ENCODE measurements at places on chromosomes 2 and 18.

DNA sequence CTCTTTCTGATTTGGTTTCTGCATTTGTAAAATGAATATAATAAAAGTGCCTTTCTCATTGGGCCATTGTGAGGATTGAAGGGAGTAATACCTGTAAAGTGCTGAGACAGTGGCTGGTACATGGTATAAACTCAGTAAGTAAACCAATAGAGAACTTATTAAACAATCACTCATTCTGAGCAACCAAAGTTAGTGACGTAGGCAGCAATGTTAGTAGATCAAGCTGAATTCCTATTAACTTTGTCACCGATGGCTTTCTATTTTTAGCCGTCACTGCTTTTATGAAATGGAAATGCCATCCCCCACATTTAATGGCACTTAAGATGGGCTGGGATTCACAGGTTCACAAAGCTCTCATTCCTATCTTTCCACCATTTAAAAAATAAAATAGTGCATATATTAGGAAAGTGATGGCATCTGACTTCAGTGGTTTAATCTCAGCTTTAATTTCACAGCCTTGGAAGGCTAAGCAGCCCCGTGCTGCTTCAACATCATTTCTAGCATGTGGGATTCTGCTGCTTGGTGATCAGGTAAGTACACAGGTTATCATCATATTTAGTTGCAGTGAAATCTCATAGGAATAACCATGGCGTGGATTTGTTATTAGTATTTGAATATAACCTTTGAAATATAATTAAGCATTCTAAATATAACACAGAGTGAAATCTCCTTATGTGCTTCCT, 17.6 kb upstream of the PPP4R1 start:
- no peak for DNase-seq

DNA sequence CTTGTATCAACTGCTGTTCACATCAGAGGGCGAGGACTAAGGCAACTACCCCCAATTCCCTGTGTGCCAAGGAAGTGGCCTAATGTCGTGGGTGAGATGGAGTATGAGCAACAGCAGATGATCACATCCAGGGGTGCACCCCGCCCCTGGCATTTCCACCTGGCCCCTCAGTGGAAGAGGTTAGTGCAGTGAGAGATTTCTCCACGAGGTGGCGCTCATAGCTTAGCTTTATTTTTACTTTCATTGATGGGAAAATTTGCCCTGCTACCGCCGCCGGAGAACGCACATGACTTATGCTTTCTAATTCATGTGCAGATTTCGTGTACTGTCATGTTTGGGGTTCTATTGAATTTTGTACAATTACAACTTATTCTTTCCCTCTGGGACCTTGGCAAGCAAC, 470.6 kb upstream of the MEX3C start:
- peak; percentile 50 for DNase-seq

- no peak for DNase-seq
These were observed 782 bp downstream of the MTA3 start for GRCh38 chr2:42569116-42569711.

- DNase-seq, result no peak
These were observed 247.0 kb downstream of the KCNH7 start for GRCh38 chr2:162591403-162592083.

DNA sequence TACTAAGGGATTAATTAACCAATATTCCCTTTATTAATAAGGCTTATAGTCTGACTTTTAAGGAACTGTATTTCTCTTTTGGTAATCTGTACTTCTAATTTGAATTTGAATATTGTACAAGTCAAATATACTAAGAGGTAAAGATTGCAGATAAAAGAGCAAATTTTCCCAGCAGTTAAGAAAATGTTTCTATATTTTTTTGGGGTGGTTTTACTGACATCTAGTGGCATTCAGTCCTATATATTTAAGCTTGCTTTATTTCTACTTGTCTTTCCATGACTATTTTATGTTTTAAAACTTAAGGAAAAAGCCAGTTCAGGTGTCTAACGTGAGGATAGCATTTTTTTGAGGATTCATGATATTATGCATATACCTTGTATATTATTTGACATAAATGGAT, 41.6 kb downstream of the TDRD15 start:
- no peak for DNase-seq

- DNase-seq, result no peak
These were observed 5.7 kb upstream of the C2orf80 start for GRCh38 chr2:208195531-208195930.

DNA sequence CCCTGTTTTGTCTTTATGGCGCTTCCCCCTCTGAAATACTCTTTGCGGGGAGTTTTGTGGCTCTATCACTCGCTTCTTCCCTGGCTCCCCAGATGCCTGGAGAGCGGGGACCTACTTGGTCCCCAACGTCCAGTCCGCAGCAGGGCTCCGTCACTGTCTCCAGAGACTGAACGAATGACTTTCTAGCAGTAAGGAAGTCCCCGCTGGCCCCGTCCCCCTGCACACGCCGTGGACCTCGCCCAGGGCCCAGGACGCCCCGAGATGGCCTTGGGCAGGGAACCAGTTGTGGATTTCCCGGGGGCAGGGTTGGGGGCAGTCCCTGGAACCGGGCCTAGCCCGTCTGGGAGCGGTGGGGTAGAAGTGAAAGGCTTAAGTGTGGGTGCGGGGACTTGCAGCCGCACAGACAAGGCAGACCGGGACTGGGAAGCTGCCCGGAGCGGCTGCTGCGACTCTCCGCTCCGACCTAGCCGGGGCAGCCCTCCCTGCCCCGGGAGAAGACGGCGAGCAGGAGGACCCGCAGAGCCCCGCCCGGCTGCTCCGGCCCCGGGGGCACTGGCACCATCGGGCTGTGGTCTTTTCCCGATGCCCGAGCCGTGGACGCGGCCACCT, 821 bp upstream of the EPHA4 start:
- peak; percentile 19 for DNase-seq

- DNase-seq, result no peak
These were observed 133.9 kb downstream of the ARHGAP15 start for GRCh38 chr2:143263066-143263625.

- no peak for DNase-seq
These were observed 117.7 kb upstream of the RAB6C start for GRCh38 chr2:129861666-129862288.

DNA sequence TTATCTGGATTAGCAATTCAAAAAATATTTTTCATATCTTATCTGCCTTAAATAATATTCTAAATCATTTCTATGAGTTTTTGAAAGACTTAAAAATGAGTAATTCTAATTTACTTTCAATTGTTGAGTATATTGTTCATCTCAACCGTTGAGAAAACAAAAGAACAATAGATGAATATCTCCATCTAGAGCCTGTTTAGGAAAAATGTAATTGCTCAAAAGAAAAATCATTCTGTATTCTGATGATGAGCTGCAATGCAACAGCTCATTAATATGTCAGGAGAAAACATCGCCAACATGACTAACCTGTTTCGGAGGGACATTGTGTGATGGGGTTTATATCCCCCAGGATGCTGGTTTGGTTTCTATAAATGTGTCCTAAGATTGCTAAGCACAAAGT, 417.6 kb downstream of the SUCLG1 start:
- DNase-seq, result no peak

DNA sequence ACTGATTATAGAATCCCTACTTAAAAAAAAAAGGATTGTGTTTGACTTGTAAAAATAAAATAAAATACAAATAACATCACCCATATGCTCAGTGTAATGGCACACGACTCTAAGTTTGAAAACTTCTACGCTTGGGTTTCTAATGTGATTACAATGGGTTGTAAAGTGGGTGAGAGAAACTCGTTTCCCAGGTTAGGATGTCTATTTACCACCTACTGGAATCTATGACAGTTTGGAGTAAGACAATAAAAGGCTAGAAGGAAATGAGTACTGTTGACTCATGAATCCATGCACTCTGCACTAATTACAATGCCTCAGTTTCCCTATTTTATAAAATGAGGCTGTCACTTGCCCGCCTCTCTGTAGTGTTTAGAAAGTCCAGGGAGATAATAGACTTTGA, 204.2 kb upstream of the FBXO11 start:
- DNase-seq, result no peak

DNA sequence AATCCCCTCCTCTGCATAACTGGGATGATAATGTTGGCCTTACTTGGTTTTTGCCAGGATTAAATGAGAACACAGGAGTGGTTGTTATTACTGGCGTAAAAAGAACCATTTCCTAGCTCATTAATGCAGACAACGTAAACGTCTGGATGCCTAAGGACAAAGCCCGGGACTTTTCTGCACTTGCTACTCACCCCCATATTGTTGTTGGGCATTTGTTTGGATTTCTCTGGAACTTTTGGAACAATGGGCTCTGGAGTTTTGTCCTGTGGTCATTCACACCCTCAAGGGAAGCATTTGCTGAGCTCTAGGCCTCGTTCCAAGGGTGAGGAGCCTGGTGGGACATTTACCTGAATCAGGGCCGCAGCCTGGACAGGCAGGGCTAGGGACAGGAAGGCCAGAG, 76.0 kb downstream of the HS1BP3 start:
- DNase-seq, result no peak

GRCh38 chr18:70024093-70024492, 76.4 kb upstream of the CD226 start:
- no peak for DNase-seq

DNA sequence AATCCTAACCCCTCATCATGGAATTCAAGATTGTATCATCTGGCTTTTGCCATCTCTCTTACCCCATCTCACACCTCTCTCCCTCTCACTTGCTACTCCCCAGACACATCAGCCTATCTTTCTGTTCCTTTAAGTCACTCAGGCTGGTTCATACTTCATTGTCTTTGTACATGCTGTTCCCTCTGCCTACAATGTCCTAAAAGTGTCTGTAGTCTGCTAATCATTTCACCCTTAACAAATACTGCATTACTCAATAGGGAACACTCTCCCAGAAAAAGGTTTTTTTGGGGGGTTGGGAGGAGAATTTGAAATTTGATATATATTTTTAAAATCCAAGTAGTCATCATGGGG, 146.2 kb upstream of the KLF7 start:
- no peak for DNase-seq

DNA sequence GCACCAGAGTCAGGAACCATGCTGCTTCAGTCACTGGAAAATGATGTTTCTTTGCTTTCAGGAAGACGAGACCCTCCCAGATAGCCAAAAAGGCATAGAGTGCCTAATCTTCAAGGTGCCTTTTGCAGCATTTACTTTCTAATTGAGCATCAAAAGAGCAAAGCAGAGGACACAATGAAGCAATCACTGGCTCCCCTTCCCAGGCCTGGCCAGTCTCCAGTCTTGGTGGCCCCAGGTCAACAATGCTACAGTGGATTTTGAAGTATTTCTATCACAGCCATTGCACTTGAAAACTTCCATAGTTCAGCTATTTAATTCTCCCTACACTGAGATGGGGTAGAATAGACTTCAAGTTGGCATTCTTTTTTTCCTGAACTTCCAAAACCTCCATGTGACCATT, 15.4 kb downstream of the ZBTB7C start:
- DNase-seq, result no peak

DNA sequence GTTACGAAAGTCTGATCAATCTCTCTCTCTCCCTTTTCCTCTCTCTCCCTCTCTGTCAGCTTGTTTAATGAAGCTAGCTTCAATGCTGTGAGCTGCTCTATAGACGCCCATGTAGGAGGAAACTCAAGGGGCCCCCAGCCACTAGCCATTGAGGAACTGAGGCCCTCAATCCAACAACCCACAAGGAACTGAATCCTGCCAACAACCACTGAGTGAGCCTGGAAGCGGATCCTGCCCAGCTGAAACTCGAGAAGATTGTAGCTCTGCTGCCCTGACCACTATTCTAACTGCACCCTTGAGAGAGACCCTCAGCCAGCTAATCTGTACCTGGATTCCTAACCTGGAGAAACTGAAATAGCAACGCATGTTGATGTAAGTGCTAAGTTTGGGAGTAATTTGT, 129.2 kb downstream of the BCL11A start:
- DNase-seq, result no peak

DNA sequence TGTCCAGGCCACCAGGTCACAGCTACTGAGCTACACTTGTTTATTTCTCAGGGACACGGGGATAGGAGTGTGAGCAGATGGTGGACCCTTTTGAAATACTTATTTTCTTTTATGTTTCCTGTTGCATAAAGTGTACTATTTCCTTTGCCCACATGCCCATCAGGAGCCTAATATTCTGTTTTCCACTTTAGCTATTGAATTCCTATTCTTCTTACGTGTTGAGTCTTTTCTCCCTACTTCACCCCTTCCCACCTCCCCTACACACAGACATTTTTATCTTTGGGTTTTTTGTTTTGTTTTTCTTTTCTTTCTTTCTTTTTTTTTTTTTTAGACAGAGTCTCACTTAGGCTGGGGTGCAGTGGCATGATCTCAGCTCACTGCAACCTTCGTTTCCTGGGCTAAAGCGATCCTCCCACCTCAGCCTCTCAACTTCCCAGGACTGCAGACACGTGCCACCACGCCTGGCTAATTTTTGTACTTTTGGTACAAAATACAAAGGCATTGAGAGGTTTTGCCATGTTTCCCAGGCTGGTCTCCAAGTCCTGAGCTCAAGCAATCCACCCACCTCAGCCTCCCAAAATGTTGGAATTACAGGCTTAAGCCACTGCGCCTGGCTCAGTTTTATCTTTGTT, 5.2 kb upstream of the GPR55 start:
- DNase-seq, result no peak

DNA sequence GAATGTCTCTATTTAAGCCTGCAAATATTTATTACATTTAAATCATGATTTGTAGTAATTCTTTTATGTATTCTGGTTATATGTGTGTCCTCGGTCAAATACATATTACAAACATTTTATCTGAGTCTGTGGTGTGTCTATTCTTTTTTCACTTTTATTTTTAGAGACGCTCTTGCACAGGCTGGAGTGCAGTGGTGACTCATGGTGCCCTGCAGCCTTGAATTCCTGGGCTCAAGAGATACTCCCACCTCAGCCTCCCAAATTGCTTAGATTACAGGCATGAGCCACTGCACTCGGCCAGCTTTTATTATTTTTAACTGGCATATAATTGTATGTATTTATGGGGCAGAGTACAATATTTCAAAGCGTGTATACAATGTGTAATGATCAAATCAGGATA, 47.5 kb downstream of the ARID5A start:
- DNase-seq, result no peak

DNA sequence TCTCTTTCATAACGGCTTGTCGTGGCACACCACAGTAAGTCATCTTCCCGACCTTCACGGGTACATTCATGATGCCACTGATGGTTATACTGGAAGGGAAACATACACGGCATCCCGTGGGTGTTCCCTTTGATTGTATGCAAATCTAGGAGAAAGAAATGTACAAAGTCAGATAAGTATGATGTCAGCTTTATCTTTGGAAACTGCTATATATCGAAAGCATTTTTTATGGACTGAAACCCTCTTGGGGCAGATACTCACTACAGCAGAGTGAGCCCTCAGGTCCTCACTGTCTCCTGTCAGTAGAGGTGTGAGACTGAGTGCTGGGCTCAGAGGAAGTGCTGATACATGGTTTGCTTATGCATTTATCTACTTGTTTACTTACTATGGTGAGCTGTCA, 20.4 kb downstream of the PLA2R1 start:
- DNase-seq, result no peak

- DNase-seq, result no peak
These were observed 5.2 kb upstream of the TMEM177 start for GRCh38 chr2:119673796-119674195.

DNA sequence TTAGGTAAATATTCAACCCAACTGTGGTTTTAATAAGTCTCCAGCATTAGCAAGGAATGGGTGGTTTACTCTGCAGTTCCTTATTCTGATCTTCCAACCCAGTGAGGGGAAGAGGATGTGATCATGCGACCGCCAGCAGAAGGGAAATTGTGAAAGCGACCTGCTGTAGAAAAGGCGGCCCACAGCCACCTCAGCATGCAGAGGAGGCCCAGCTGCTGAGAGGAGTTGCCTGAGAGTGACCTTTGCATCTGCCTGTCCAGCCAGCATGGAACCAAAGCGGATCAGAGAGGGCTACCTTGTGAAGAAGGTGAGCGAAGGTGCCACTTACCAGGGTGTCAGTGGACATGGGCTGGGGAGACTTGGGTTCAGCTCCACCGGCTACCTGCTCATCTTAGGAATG, at the start of gene PLEK:
Gene PLEK (plus strand): TSS at position 196 of the 400 bp plus-strand sequence. CDS start 70 bp downstream, at position 266.
- peak; percentile 31 for DNase-seq
